ENCODE measurements at places on chromosomes 4 and X.
A peak's percentile ranks its signal among the peaks of the same experiment; 100 is the strongest.

GRCh38 chr4:133146574-133147241 is 2.4 kb upstream of the PCDH10 start:
- peak; percentile 80 for DNase-seq

DNA sequence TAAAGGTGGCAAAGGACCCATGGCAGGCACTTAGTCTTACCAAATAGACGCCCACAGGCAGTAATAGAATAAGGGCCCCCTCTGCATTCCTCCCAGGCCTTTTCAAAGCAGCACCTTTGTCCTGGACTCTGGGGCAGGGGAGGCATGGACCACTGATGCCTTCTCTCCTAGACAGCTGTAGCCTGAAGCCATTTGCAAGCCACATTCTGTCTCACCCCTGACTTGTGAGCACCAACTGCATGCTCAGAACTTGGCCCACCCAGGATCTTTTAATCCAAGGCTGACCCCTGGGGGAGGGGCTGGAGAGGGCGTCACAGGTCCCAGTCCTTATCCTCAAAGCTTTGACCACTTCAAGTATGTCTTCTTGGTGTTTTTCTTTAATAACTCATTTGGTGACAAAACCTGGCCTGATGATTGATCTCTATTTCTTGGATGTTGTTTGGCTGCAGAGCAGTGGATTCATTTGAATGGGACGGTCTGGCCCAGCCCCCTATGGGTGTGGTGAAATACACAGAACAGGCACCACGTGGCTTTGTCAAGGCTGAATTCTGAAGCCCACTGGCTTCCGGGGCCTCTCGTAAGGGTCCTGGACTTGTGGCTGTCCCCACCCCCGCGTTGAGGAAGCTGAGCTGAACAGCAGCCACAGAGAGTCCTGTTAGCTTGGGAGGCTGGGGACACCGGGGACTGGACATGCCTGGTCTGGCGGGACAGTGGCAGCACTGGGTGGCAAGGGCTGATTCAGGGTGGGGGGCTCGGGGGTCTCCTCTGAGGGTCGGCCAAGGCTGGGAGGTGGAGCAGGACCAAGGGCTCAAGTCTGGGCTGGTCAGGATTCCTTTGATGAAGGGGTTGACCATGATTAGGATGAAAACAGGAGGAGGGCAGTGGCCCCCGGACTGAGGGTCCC is 36.6 kb downstream of the ADRA2C start:
- no peak for DNase-seq

GRCh38 chr4:159922119-159922518 is 819.2 kb downstream of the RAPGEF2 start:
- no peak for DNase-seq

- DNase-seq, result no peak
These were observed 118.2 kb upstream of the STX18 start for GRCh38 chr4:4659871-4660651.

- DNase-seq, result no peak
These were observed 154.6 kb downstream of the DHRSX start for GRCh38 chrX:2346158-2346557.

- DNase-seq, result no peak
These were observed 832.4 kb downstream of the PCDH18 start for GRCh38 chr4:136699905-136700304.

GRCh38 chrX:96703816-96704215 is 19.2 kb downstream of the DIAPH2 start:
- no peak for DNase-seq

DNA sequence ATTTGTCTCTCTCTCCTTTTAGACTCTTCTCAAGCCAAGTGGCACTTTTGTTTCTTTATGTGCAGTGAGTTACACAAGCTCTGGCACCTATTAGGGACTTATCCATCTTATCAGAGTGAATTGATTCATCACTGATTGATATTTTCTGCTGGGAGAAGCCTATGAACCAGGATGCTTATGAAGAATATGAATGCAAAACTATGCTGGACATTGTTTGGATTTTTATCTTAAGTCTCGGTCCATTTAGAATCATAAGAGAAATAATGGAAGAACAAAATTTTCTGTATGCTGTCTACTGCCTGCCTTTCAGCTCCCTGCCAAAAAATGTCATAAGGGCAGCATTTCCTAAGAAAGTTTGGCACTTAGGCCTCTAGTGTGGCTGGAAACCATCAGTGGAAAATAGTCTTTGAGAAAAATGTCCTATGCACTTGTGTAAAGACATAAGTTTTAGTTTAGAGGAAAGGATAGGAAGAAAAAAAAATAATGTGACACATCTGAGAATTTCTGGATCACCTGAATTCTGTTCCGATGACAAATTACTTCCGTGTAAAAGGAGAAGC is 365.7 kb upstream of the MAD2L1 start:
- DNase-seq, result no peak

DNA sequence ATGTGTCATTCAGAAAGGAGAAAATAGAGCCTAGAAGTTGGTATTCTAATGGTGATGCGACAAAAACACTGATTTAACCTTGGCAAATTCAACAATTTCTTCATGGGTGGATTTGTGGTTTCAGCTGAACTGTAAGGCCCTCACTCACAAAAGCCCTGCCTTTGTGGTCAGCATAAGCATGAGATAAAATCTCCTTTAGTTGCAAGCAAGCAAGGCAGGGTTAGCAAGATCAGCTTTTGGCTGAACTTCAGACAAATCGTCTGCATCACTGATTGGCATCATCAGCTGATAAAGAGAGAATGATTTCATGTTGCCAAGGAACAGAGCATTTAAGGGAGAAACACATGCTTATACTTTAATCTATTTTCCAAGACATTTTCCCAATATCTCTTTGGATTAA is 2582.2 kb downstream of the PCDH7 start:
- DNase-seq, result no peak

DNA sequence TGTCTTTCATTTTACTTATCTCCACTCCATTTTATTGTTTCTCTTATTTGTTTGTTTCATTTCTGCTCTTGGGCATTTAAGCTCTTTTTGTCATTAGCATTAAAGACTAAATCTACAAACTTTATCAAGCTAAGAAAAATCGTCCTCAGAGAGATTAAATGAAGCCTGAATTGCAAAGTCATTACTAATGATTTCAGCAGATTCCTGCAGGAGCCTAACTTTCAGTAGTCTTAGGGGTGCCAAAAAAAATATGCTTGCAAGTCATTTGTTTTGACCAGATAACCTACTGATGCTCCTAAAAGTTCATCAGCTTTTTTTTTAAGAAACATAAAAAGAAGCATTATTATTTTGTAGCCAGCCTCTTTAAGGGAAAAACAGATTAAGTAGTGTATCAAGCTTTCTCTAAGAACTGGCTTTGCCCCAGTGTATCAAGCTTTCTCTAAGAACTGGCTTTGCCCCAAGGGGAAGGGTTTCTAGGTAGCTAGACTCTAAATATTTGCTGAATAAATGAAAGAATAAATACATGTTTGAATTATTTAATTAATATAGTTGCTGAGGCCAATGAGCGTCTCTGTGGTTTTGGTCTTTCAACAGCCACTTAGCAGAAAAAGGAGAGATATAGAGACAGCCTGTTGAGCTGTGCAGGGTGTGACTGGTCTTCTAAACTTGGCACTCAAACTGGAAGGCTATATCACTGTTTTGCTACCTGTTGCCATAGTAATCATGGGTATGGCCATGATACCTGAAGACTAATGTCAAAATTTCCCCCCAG is 174.2 kb downstream of the BTC start:
- DNase-seq, result no peak

- peak; percentile 40 for DNase-seq
These were observed 831.5 kb downstream of the STIM2 start for GRCh38 chr4:27692158-27692557.

DNA sequence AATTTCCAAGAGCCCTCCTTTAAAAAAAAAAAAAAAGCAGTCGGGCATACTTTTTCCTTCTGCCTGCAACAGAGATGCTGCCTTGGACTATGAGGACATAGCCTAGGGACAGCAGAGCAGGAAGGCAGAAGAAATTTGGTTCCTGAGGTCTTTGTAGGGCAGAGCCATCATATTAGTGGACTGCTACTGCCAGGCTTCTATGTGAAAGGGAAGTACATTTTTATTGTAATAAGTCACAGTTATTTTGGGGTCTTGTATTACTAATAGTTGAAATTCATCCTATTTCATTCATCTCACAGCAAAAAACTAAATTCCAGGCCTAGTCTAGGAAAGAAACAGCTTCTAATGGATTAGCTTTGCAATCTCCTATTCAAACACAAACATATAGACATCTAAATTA is 211.2 kb downstream of the NSUN7 start:
- no peak for DNase-seq

DNA sequence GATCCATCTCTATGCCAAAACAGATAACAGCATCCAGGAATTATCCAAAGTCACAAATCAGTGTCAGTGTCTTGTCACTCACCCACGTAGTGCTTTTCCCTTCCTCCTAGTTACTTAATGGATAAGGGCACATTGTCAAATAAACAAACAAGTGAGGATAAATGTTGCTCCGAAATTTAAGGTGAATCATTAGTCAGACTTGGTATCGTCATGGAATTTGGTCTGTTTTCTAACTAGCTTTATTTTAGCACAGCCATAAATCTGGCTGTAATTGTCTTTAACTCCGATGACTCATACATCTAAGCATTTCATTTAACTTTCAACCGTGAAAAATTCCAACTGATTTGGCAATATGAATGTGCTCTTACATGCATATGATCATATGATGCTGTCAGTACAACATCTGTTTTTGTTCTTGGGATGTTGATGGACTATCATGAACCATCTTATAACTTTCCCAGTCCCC is 83.3 kb downstream of the SNCA start:
- DNase-seq, result no peak

- no peak for DNase-seq
These were observed 568.0 kb downstream of the PDHA2 start for GRCh38 chr4:96407738-96408463.

DNA sequence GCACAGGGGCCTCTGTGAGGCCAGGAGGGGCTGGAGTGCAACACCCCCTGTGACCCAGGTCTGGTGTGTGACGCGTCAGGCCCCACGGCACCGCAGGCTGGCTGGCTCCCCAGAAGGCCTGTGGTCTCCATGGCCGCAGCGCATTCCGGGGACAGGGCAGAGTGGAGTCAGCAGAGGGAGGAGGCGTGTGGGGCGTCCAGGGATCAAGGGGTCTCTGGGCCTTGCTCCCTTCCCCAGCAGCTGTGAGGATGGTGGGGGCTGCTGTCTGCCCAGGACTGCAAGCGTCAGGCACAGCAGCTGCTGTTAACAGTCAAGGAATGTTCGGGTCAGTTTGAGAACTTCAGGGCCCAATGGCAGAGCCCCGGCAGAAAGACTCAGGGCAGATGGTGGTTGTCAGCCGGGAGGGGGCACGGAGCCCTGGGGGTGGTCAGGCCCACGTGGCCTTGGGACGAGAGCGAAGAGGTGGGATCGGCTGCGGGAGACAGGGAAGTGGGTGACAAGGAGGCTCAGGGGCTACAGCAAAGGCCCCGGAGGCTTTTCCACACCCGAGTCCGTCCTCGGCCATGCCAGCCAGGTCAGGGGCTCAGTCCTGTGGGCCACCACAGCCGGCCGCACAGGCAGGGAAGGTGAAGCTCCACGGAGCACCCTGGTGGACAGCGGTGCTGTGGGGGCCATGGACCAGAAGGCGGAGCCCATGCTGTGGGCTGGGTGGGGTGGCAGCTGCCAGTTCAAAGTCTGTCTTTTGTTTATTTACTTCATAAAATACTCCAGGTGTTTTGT is 18.3 kb downstream of the PCGF3 start:
- DNase-seq, result no peak

DNA sequence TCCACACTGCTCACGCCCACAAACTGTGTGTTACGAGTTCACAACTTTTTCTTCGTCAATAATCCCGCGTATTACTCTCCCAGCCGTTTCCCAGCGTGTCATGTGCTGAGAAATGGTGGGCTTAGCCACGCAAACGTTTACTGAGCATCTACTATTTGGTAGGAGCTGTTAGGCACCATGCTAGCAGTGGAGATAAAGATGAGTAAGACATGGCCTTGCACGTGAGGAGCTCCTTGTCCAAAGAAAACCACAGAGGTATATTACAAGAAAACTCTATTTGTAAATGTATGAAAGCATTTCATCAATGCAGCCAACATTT is 821 bp upstream of the TMEM128 start:
- DNase-seq, result no peak

DNA sequence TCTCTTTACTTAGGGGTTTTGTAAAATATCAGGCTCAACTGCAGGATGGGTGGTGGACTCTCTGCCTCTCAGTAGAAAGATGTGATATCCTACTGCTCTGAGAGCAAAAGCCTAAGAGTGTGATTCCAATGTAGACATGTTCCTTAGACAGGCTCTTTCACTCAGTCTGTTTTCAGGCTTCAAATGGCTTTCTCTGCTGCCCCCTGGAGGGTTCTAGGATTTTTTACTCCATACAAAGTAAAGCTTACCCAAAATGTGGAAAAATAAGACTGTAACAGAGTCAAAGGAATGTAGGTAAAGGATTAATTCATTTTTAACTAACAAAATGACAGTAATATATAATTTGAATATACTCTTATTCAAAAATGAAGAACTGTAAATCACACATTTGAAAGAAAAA is 32.1 kb downstream of the ZGRF1 start:
- peak; percentile 72 for DNase-seq

GRCh38 chr4:7135389-7135746 is 57.0 kb upstream of the SORCS2 start:
- DNase-seq, result no peak

DNA sequence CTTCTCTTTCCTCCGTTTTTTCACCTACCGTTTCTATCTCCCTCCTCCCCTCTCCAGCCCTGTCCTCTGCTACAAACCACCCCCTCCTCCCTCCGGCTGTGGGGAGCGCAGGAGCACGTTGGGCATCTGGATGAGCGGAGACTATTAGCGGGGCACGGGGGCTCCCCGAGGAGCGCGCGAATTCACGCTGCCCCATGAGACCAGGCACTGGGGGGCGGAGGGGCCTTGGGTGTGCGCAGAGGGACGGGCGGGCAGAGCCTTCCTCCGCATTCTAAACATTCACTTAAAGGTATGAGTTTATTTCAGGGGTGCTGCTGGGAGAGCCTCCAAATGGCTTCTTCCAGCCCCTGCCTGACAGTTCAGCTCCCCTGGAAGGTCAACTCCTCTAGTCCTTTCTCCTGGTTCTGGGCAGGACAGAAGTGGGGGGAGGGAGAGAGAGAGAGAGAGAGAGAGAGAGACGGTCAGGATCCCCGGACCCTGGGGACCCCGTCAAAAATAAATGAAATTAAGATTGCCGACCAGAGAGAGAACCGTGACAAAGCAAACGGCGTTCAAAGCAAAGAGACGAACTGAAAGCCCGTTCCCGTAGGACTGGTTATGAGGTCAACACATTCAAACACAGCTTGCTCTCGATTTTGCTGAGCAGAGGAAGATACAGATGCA is 5.0 kb downstream of the SHOX start:
- peak; percentile 40 for DNase-seq

- peak; percentile 88 for DNase-seq
These were observed 52.9 kb upstream of the HPF1 start for GRCh38 chr4:169810325-169811323.

- DNase-seq, result no peak
These were observed 26.2 kb downstream of the LIN54 start for GRCh38 chr4:82984459-82984858.

GRCh38 chrX:53357799-53358530 is 64.5 kb downstream of the SMC1A start:
- DNase-seq, result peak; percentile 49

Measured in neural progenitor cell (in vitro differentiated cells).